KBM-7 (cell line): ENCODE measurements at places on chromosomes 16 and 17.

GRCh38 chr16:85274501-85274900 lies 162.2 kb upstream of the CIBAR2 start:
- DNase-seq, result no peak

DNA sequence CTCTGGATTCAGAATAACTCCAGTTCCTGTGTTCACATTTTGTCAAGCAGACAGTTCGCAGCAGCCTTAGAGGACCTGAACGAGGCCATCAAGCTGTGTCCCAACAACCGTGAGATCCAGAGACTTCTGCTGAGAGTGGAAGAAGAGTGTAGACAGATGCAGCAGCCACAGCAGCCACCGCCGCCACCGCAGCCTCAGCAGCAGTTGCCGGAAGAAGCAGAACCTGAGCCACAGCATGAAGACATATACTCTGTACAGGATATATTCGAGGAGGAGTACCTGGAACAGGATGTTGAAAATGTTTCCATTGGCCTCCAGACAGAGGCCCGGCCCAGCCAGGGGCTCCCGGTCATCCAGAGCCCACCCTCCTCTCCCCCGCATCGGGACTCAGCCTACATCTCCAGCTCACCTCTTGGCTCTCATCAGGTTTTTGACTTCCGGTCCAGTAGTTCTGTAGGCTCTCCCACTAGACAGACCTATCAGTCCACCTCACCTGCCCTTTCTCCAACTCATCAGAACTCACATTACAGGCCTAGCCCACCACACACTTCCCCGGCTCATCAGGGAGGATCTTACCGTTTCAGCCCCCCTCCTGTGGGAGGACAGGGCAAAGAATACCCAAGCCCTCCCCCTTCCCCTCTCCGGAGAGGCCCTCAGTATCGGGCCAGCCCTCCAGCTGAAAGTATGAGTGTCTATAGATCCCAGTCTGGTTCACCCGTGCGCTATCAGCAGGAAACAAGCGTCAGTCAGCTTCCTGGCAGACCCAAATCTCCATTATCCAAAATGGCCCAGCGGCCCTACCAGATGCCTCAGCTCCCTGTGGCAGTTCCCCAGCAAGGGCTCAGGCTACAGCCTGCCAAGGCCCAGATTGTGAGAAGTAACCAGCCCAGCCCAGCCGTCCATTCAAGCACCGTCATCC lies 25.9 kb downstream of the CYB561 start:
- DNase-seq, result no peak

- no peak for DNase-seq
Measured at GRCh38 chr17:5661491-5662125, 77.3 kb upstream of the NLRP1 start.

DNA sequence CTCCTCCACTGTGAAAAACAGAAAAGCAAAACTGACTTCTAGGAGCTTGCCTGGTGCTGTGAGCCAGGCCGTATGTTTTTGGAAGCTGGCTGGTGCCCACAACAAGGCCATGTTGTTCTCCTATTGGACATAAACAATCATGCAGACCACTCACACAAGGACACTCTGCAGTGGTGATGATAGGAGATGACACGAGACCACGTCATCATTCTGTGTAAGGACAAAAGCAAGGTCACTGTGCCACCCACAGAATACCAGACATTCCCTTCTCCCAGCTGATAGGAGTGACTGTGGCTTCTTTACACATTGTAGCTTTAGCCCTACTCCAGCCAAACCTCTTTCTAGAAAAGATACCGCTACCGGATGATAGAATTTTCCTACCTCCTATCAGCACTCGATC lies 47.7 kb upstream of the LCMT1 start:
- DNase-seq, result no peak

- no peak for DNase-seq
Measured at GRCh38 chr17:67285360-67285759, 40.4 kb upstream of the HELZ start.

- DNase-seq, result no peak
Measured at GRCh38 chr17:76862494-76862893, 5.7 kb upstream of the MGAT5B start.

- no peak for DNase-seq
Measured at GRCh38 chr17:20242271-20242670, 225.1 kb downstream of the LGALS9B start.

GRCh38 chr17:78921437-78921971 lies 3.7 kb downstream of the TIMP2 start:
- DNase-seq, result no peak

DNA sequence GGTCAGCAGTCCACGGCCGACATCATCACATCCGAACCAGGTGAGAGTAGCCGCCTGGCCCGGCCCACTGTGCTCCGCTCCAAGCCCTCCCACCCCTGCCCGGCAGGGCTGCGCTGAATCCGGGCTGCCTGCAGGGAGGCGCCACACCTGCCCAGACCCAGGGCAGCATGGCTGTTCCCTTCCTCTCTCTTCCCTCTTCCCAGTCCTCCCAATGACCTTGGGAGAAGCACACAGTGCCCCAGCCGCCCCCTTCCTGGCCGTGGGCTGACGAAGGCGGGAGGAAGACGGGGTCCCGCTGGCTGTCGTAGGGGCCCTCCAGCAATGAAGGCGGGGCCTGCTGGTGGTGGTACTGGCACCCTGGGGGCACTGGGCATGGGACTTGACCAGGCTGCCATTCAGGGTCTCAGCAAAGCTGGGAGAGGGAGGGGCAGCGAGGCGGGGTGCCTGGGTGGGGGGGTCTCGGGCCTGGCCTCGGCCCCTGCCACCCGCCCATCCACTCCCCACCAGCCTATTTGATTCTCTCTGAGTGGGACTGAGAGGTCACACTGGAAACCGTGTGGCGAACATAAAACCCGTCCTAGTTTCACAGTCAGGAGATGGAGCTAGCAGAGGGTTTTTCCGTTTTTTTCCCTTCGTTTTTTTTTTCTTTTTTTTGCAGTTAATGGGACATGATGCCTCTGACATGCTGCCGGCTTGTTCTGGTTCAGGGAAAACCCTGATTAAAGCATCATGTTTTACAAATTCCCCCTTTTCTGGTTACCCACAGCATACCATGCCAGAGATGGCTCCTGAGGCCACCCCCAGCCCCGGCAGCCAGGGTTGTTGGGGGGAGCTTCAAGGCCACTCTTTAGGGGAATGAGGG lies 50.6 kb downstream of the BAHCC1 start:
- DNase-seq, result no peak

- DNase-seq, result no peak
Measured at GRCh38 chr16:88826070-88826840, 14.5 kb upstream of the APRT start.

DNA sequence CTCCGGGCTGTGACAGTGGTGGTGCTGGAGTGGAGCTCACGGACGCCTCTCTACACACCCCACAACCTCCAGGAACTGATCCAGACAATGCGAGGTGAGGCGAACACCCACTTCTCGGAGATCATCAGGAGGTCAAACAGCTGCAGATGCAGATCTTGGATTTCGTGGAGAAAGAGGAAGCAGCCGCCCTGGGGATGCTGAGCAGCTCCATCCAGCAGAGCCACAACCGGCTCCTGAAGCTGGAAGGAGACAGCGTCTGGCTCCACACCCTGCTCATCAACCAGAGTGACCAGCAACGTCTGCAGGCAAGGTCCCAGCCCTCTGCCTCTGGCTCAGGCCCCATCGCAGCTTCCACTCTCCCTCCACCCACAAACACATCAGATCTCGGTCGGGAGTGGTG lies 13.2 kb upstream of the SLC16A5 start:
- no peak for DNase-seq

DNA sequence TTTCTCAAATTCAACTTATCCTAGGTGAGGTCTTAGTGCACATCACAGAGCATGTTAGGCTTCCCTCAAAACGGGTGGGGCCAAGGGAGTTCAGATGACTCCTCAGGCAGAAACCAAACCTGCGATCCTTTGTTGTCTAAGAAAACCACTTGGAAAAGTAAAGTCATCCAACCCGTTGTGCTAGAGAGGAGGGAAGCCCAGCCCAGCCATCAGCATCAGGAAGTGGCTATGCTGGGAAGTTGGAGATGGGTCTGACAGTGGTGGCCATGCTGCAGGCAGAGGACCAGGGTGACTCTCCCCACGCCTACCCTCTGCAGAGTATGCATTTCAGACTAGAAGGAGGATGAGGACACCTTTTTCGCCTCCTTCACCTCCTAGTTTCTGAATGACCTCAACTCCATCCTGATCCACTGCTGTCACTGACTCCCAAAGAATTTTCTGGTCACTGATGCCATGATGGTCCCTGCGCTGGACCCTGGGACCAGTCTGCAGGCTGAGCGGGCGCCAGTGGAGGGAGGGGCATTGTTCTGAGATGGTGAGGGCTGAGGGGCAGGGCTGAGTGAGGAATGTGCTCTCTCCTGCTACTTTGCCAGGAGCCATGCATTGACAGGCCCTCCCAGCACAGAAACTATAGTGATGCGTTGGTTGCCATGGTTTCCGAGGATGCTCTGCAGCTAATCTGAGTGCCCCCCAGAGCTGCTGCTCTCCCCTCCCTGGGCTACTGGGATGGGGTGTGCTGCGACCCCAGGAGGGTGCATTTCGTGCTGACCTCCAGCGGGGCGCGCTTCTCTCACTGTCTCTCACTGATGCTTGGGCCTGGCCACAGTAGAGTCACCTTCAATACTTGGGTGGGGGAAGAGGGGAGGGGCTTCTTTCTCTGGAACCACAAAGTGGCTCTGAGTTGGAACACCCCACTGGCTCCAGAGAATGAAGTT lies 20.4 kb downstream of the ALOX12B start:
- no peak for DNase-seq

DNA sequence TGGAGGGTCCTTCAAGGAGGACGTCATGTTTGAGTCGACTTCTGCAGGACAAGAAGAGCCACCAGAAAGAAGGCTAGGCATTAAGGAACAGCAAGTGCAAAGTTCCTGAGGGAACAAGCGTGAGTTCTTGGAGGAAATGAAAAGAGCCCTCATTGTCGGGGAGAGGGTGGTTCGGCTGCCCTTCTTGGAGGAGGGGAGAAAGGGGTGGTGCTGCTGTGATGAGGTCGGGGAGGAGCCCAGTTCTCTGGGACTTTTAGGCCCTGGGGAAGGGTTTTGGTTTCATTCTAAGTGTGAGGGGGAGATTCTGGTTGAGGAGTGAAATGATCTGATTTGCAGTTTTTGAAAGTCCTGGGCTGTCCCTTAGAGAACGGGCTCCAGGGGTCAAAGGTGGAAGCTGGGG lies 4.1 kb downstream of the BICDL2 start:
- no peak for DNase-seq

DNA sequence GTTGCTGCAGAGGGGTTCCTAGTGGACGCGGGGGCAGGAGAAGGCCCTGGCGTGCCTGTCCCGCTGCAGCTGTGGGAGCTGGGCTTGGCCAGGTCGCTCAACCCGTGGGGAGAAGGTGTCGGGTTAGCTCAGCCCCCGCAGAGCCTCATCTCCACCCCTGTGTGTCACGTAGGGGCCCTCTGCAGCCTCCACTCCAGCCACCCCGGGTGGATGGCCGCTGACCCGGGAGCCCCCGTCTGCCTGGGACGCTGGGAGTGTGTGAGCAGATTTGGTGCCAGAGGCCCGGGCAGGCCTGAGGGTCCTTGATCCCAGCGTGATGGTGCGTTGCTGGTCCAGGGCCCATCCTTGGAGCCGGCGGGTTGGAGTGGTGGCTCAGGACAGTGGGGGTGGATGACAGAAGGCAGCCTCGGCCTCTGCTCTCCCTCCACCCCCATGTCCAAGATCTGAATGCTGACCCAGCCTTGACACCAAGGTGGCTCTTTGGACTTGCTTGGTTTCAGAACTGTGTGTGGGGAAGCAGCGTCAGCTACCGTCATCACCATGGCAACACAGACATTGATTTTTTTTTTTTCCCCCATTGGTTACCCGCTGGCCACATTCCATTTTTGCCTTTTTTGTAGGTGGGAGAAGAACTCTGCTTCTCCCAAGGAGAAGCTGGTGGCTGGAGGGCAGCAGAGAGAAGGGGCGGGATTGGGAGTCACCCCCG lies 35.7 kb downstream of the BAIAP2 start:
- no peak for DNase-seq

GRCh38 chr17:32772453-32773025 lies 104.4 kb downstream of the MYO1D start:
- DNase-seq, result no peak

DNA sequence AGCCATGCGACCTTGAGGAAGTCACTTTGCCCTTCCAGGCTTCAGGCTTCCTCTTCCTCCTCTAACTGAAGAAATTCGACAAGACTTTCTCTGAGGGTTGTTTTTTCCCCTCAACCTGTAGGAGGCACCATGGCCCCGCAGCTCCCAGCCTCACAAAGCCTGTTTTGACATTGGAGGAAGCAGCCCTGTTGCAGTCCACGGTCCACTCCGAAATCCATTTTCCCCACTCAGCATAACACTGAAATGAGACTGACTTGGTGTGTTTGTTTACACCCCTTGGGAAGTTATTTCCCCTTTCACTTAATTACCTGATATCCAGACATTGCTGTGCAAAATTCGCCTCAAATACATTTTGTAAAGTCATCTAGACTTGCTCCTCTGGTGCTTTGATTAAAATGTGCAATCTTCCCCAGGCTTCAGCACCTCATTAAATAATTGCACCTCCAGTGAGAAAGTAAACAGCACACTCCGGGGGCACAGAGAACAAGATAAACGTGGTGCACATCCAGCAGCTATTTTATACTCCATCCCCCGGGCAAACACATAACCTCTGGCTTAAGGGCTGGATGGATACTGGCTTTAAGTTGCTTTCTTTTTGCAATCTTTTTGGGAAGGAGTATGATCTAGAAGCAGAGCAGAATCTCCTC lies 41.4 kb upstream of the PIRT start:
- DNase-seq, result peak; percentile 26

GRCh38 chr17:1577182-1577581 lies 14.6 kb upstream of the PITPNA start:
- peak; percentile 92 for DNase-seq

DNA sequence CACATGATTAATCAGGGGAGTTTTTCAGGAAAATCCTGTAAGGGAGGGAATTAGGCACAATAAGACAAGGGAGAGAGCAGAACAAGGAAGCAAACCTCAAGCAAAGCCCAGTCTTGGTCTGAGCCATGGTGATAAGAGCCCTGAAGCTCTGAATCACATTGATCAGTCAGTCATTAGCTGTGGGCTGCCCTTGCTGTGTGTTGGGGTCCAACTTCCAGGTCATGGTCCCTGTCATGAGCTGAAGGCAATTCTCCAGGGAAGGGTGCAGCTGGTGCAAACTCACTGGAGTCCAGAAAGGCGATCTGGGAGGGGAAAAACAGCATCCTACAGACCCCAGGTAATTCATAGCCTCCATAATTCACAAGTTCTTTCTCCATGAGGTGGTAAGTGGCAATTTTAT lies 89.9 kb downstream of the CYLD start:
- DNase-seq, result no peak

GRCh38 chr17:41369713-41370112 lies at the start of gene KRT33B:
TSS of gene KRT33B (minus strand) at chr17:41369813. CDS start at chr17:41369750, 63 bp downstream.
- DNase-seq, result no peak

DNA sequence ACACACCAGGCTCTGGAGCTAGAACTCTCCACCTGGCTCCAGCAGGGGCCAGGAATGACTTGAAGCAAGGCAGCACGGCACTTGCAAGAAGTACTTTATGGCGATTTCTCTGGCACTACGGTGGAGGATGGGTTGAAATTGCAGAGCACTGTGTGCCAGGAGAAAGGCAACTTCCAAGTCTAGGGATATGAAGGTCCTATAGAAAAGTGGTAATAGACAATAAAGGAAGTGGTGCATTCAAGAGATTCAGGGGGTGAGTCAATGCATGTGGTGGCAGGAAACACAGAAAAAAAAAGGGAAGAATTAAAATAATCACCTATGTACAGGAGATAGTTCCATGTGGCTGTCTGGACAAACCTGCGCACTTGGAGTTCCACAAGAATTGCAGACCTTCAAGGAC lies 240.3 kb upstream of the DYNLRB2 start:
- DNase-seq, result no peak

- peak; percentile 48 for DNase-seq
Measured at GRCh38 chr17:46163316-46163715, 29.9 kb downstream of the KANSL1 start.

- DNase-seq, result no peak
Measured at GRCh38 chr16:71568551-71568950, 8.3 kb downstream of the TAT start.
